ENCODE measurements at places on chromosomes 6 and 20.

DNA sequence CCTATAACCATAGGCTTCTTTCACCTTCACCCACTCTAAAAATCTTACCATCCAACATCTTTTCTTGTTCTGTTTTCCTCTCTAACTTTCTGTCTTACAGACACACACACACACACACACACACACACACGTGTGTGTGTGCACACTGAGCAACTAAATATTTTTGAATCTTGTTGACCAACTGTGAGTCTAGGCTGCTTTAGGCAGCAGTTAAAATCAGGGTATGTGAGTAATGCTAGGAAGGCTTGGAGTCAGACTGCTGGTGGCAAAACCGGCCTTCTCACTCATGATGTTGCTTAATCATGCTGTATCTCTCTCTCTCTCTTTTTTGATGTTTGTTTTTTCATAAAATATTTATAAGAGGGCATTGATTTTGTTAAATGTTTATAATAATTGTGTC is 103.1 kb upstream of the TBX18 start:
- DNase-seq: no peak

DNA sequence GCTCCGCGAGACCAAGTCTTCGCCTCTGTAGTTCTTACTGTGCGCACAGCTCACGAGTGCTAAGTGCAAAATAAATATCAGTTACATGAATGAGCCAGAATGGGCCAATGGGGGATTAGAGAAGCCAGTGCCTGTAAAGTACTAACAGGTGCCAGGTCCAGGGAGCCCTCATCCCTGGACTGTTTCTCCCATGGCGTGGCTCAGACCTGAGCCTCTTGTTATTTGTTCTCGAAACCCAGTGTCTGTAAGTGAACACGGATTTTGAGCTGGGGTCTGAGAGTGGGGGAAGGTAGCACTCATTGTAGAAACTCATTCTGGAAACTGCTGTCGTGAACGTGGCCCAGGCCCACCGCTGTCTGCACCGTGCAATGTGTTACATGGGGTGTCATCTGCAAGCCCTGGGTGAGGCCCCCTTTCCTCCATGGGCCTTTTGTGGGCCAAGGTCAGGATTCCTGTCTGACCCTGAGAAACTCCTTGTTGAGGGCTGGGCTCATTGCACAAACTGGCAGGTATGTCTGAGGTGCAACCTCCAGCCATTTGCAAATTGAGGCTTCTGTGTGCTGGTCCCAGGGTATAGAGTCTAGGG is 154.7 kb downstream of the SYCP2 start:
- DNase-seq: no peak

DNA sequence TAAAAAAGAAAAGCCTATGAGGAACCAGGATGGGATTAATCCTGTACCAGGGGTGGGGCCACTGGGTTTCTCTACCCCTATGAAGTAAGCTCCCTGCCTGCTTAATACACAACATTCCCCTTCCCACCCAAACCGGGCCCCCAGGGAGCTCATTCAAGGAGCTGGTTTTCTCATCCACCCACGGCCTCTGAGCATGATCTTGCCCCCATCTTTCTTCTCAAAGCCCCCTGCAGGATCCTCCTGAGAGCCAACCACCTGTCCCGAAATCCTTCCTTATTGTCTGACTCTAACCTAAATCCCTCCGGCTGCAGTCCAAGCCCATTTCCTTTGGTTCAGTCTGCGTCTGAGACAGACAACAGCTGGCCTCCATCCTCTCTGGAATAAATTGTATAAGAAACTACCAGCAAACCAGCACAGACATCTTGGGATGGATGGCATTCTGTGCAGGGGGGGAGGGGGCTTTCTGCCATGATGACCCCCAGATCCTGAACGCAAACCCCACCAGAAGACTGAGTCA is 21.0 kb downstream of the KCNK5 start:
- DNase-seq: no peak

- no peak for DNase-seq
These were observed 94.4 kb downstream of the MDGA1 start for GRCh38 chr6:37603284-37603683.

DNA sequence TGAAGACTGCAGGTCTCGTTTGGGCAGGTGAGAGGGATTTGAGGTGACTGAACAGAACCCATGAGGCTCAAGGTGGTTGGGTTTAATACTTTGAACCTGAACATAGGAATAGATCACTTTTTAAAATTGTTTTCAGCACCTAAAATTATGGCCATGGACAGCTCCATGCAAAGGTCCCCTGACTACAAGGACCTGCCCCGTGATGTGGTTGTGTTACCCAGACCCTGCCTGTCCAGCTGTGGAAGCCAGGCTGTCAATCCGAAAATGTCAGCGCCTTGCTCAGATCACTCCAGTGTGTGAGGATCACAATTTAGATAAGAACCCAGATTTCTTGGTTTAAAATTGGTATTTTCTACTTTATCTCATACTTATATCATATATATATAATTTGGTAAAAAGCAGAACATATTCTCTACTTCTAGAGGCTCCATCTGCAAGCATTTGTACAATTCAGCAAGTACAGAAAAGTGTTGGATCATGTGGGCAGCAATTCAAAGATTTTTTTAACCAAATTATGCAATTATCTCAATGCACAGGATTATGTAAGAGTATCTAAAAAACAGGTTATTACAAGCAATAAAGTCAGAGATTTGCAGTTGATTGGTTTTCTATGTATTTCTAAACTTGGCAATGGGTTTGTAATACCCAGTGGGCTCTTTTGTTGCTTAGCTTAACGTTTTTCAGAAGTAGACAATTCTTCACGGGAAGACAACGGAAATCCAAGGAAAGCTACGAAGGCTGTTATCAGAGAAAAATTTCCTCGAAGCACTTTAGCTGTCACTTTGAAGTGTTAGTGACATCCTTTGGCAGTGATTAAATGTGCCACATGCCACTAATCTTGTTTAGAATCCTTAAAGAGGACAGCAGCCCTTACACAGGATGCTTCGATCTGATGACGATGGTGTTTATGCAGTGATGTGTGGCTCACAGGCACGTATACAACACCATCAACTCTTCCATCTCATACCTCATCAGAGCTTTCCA is 24.1 kb upstream of the RPS6KA2 start:
- DNase-seq: no peak

GRCh38 chr6:45737331-45738056 is 278.2 kb downstream of the CLIC5 start:
- no peak for DNase-seq
